Substantia nigra (tissue), 51 donors: ENCODE measurements at places on chromosomes 11 and 22.

DNA sequence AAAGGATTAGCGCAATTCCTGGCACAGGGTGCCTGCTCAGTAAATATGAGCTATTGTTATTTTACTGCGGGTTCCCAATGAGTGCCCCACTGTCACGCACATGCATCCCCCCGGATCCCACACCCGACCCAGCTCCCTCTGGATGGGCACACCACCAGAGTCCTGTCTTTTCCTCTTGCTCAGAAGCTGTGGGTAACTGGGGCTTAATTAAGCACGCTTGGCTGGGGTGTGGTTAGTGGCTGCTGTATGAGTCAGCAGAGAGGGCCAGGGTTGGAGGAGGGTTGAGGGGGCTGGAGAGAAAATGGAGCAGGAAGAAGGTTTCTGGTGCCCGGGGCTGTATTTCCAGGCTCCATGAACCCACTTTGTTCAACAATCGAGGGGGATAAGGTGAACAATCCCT lies 30.3 kb upstream of the NECTIN1 start:
- DNase-seq: no peak

DNA sequence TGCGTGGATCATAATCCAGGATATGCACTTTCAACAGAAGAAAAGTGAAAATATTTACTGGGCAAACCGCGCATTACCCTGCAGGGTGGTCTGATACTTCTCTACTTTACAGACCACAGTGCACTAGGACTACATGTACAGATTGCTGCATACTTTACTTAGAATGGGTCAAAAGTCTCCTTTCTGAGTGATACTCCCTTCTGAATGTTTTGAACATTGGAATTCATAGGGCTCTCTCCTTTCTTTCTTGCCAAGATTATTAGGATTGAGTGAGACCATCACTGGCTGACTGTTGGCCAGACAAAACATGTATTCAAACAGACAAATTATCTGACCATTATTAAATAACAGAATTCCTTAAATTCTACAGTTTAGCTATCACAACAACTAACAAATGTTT lies 6.6 kb upstream of the FIBIN start:
- DNase-seq: no peak

GRCh38 chr22:25388866-25389540 lies 169.6 kb downstream of the CRYBB2 start:
- no peak for DNase-seq

- DNase-seq: no peak
Observed at GRCh38 chr11:40132912-40133311, 1326.5 kb downstream of the LRRC4C start.

GRCh38 chr11:116586392-116586791 lies 186.4 kb downstream of the BUD13 start:
- no peak for DNase-seq

GRCh38 chr11:28969832-28970231 lies 861.6 kb downstream of the METTL15 start:
- no peak for DNase-seq

- no peak for DNase-seq
Observed at GRCh38 chr11:133228471-133229329, 303.6 kb downstream of the OPCML start.

GRCh38 chr11:2765491-2765890 lies 65.7 kb upstream of the KCNQ1OT1 start:
- DNase-seq: no peak

DNA sequence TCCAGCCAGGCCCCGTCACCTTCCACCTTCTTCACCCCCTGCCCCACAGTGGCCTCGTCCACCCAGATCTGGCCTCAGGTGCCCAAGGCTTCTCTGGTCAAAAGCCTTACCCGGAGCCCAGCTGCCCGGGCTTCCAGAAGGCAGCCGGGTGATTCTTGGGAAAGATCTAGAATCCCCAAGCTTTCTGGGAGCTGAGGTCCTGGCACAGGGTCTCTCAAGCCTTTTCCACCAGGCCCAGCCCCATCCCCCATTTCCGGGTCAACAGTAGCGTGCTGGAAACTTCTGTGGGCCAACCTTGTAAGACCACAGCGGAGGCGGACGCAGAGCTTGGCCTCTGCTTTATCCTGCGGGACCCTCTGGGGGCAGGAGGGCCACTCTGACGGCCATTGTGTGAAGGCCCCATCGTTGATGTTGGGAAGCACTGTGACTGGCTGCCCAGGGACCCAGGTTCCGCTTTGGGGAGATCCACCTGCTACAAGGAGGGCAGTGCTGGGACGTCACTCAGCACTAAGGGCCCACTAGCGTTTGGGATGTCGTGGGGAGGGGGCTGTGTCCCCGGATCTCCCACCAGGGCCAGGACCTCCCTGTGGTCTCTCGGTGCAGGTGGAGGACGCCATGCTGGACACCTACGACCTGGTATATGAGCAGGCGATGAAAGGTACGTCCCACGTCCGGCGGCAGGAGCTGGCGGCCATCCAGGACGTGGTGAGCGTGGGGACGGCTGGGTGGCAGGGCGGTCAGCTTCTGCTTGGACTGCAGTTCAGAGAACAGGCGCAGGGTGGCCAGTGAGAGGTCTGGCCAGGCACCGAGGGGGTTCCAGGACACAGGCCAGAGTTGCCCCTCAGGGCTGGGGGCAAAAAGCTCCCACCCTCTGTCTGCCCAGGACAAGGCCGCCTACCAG lies 11.5 kb downstream of the TSPAN32 start:
- DNase-seq: no peak

DNA sequence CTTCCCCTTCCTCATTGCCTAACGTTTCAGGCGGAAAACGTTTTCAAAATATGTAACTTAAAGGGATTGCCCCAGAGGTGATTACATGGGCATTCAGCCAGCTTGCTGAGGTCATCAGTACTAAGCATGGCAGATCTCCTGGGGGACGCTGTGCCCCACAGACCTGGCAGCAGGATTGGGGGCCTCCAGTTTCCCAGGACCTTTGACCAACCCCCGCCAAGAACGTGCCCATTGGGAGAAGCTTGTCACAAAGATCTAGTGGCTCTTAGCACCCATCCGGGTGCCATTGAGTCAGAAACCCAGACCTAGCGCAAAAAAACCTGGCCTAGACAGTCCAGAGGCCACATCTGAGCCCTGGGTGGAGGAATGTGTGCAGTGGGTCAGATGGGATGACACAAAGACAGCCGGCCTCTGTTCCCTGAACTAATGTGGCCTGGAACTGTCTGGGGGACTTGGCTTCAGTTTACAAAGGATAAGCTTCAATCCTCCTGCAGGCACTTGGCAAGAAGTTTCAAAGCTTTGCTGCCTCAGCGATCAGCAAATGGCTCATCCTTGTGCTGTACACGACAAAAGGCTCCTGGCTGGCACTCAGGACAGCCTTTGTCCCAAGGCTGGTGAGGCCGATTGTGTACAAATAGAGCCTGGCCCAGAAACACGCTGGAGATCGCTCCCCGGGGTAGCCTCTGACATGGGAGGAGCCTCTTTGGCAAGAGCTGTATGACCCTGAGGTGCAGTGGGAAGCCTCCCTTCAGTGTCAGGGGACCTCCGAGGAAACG lies 9.5 kb downstream of the C1QTNF6 start:
- DNase-seq: no peak

GRCh38 chr11:94117197-94117574 lies 11.5 kb upstream of the PANX1 start:
- no peak for DNase-seq

- peak; percentile 39 for DNase-seq
Observed at GRCh38 chr11:129930296-129930695, 34.9 kb upstream of the NFRKB start.

- DNase-seq: no peak
Observed at GRCh38 chr11:15236559-15236958, 121.8 kb downstream of the INSC start.

DNA sequence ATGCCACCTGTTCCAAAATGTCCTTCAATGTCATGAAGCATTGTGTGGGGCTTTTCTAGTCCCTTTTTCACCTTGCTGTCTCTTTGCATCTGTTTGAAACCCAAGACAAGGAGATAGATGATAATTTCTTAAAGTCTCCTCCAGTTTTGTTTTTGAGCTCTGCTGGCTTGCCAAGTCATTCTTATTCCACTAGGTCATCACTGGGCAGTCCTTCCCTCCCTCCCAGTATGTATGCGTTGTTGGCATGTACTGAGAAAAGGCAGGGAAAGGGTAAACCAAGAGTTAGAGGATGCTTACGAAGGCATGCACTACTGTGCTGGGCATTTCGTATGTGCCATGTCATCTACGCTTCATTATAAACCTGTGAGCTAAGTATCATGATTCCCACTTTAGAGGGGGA lies 78.6 kb downstream of the PARVA start:
- DNase-seq: no peak

- no peak for DNase-seq
Observed at GRCh38 chr22:46355369-46355995, 20.0 kb downstream of the TRMU start.

DNA sequence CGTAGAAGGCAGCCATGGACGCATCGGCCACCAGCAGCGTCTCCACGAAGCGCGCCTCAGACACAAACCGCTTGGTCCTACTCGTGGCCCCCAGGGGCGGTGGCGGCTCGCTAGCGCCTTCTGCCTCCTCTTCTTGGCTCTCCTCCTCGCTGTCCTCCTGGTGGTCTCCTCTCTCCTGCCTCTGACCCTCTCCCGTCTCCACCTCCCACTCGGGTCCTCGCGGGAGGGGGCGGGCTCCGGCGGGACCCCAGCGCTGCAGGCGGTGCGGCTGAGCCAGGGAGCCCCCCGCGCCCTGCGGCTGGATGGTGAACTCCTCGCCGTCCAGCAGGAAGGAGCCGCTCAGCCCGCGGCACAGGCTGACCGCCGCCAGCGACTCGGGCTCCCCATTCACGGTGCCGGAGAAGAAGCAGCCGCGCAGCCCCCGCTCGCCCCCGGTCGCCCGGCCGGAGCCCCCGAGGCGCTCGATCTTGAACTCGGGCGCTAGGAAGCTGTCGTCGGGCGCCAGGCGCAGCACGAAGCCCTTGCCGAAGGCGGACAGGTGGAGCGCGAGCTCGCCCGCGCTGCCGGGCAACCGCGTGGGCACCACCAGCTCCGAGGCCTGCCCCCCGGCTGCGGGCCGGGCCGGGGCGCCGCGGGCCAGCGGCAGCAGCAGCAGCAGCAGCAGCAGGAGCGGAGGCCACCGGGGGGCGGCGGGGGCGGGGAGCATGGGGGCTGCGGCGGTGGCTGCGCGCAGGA lies 661 bp downstream of the ADAMTS8 start:
- peak; percentile 46 for DNase-seq

DNA sequence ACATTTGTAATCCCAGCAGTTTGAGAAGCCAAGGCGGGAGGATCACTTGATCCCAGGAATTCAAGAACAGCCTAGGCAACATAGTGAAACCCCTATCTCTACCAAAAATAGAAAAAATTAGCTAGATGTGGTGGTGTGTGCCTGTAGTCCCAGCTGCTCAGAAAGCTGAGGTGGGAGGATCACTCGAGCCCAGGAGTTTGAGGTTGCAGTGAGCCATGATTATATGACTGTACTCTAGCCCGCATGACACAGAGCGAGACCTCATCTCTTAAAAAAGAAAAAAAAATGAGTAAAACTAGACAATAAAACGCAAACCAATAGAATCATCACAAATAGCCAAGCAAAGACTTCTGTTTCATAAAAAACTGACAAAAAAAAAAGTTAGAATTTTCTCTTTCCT lies 21.8 kb downstream of the NUCB2 start:
- DNase-seq: no peak

DNA sequence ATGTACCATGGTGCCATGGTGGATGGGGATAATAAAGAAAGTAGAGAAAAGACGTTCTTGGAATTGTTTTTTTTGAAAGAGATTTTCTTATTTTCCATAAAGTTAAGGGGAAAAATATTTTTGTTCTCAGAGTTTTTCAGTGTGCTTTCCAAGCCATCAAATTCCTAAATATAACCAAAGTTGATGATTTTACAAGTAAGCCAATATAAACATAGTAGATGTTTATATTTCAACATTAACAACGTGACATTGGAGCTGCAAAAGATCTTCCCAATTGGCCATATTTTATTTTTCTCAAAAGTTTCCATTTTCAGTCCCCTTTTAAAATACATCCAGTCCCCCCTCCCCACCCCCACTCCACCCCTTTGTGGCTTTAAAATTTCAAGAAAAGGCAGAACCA lies 80.9 kb upstream of the PICALM start:
- DNase-seq: no peak

- peak; percentile 35 for DNase-seq
Observed at GRCh38 chr11:405323-405953, 9.4 kb downstream of the SIGIRR start.

GRCh38 chr22:50010676-50011446 lies 1.7 kb downstream of the IL17REL start:
- DNase-seq: no peak

GRCh38 chr11:126585774-126586491 lies 230.4 kb downstream of the ST3GAL4 start:
- DNase-seq: no peak

GRCh38 chr22:20080776-20081654 lies 974 bp downstream of the DGCR8 start:
- peak; percentile 14 for DNase-seq

DNA sequence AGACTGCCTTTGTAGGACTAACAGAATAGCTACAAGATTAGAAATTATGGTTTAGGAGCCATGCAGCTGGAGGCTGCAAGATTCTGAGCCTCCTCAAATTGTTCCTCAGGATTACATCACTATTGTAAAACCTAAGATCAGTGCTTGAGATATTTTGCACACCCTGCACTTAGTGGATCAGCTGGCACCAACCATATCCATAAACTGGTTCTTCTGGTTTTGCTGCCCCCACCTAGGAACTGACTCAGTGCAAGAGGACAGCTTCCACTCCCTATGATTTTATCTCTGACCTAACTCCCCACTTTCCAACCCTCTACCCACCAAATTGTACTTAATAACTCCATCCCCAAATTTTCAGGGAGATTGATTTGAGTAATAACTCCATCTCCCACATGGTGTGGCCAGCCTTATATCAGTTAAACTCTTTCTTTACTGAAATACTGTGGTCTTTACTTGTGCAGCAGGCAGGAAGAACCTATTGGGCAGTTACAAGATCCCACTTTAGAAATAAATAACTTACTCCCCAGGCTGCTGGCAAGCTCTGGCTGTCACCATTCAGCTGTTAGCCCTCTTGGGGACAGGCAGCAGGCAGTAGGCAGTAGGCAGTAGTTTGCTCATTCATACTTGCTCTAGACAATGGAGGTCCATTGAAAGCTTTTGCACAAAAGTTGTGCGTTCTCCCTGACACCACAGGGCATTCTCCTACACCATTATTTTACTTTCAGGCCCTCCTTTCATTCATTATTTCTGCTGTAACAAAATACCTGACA lies 119.0 kb downstream of the SLC17A6 start:
- DNase-seq: no peak

GRCh38 chr11:126469311-126469710 lies 113.8 kb downstream of the ST3GAL4 start:
- no peak for DNase-seq

DNA sequence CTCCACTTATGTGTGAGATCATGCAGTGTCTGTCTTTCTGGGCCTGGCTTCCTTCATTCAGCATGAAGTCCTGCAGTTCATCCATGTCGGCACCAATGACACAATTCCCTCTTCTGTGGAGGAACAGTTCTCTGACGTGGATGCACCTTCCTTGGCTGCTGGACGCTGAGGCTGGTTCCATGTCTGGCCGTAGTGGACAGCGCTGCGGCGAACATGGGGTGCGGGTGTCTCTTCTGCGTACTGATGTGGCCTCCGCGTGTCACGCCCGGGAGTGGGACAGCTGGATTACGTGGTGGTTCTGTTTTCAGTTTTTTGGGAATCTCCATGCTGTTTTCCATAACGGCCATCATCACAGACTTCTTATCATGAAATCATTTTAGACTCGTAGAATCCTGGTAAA lies 16.9 kb upstream of the MUC2 start:
- no peak for DNase-seq
